ENCODE measurements at places on chromosomes 5 and 9. TPM values are rescaled to one million over a fixed set of nuclear protein-coding genes. Genes with fewer than 3 reads are reported as not detected.

AJM1 gene
- 2.1 TPM for total RNA-seq

- H3K27ac ChIP-seq = no peak overlapping the region
- DNase-seq = no peak
- no peak overlapping the region for H3K4me3 ChIP-seq
- H3K36me3 ChIP-seq = no peaks in the 10 kb centered on the region
These were observed 13.9 kb upstream of the RARS1 start for GRCh38 chr5:168472329-168472728.

LCN15 gene
- not detected for total RNA-seq

GRCh38 chr5:139745800-139746690 is 49.6 kb upstream of the PSD2 start:
- no peaks in the 10 kb centered on the region for H3K36me3 ChIP-seq
- peaks cover 27% of the 10 kb centered on the region for H3K4me1 ChIP-seq
- DNase-seq = peak; percentile 79
- peak overlapping the region; percentile 44 for H3K27ac ChIP-seq
- H3K4me3 ChIP-seq = peak overlapping the region; percentile 74
- peaks cover 23% of the 10 kb centered on the region for H3K27me3 ChIP-seq

DNA sequence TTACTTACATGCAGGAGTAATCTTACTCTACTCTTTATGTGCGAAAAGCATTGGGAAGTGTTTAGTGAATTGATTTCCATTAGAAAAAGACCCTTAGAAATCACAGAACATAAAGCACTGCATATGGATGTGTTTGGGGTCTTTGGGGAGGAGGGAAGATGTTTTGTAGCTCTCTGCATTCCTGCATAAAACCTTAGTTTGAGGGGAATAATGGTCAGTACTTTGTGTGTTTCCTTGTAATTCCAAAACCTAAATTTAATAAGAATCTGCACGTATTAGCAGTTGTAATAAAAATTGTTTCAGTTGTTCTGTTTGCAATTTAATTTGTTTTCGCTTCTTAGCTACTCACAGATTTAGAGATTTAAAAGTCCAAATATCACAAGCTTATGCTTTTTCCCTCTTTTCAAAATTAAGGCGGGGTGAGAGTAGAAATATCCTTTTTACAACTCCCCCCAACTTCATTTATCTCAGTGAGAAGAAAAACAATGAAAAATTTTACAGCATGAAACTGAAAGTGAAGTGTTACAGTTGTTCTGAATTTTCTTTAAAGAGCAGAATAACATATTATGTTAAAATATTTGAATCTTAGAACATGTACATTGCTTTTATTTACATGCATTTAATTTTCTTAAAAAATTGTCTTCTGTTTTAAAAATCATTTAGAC is 143.8 kb downstream of the SMARCA2 start:
- H3K4me3 ChIP-seq = peak overlapping the region; percentile 54
- H3K27ac ChIP-seq = peak overlapping the region; percentile 84
- H3K4me1 ChIP-seq = peaks cover 18% of the 10 kb centered on the region

DNA sequence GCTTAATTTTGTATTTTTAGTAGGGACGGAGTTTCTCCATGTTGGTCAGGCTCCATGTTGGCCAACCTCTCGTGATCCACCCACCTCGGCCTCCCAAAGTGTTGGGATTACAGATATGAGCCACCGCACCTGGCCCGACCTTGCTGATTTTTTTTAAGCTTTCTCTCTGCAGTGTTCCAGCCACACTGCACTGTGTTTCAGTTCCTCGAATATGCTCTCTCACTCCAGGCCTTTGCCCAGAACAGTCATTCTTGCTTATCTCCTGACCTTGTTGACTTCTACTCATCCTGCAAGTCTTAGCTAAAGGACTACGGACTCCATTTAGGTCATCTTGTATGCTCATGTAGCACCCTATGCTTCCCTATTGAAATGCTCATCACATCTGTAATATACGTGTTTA is 3.3 kb downstream of the SNAPC3 start:
- no peak overlapping the region for H3K4me3 ChIP-seq
- H3K36me3 ChIP-seq = no peaks in the 10 kb centered on the region
- peaks cover 6% of the 10 kb centered on the region for H3K4me1 ChIP-seq
- H3K27ac ChIP-seq = no peak overlapping the region
- no peaks in the 10 kb centered on the region for H3K27me3 ChIP-seq
- DNase-seq = no peak

DNA sequence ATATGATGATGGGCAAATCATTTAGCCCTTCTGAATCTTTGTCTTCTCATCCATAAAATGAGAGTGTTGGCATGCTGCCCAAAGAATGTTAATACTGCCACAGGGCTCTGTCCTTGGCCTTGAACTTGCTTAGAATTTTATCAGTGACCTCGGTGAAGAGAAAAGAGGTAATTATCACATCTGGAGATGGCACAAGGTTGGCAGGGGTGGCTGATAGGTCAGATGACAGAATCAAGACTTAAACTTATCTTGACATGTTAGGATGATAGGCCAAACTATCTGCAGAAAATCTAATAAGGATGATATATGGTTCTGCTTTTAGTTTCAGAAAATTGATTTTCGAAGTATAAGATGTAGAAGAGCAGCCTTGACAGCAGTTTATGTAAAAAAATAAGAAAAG is 599.1 kb upstream of the CLINT1 start:
- H3K4me3 ChIP-seq = no peak overlapping the region
- no peaks in the 10 kb centered on the region for H3K27me3 ChIP-seq
- no peaks in the 10 kb centered on the region for H3K36me3 ChIP-seq

GRCh38 chr9:120289098-120289497 is 290.9 kb downstream of the CDK5RAP2 start:
- H3K36me3 ChIP-seq = no peaks in the 10 kb centered on the region
- no peaks in the 10 kb centered on the region for H3K27me3 ChIP-seq
- DNase-seq = no peak
- no peak overlapping the region for H3K27ac ChIP-seq
- H3K4me1 ChIP-seq = no peaks in the 10 kb centered on the region
- no peak overlapping the region for H3K4me3 ChIP-seq

GRCh38 chr5:132268769-132269551 is 11.5 kb downstream of the PDLIM4 start:
- no peaks in the 10 kb centered on the region for H3K36me3 ChIP-seq
- no peak overlapping the region for H3K27ac ChIP-seq
- no peaks in the 10 kb centered on the region for H3K27me3 ChIP-seq
- no peak overlapping the region for H3K4me3 ChIP-seq
- H3K4me1 ChIP-seq = peaks cover 5% of the 10 kb centered on the region

GRCh38 chr9:135055181-135055580 is 32.3 kb upstream of the OLFM1 start:
- H3K36me3 ChIP-seq = no peaks in the 10 kb centered on the region
- peaks cover 23% of the 10 kb centered on the region for H3K27me3 ChIP-seq
- no peaks in the 10 kb centered on the region for H3K4me1 ChIP-seq
- no peak overlapping the region for H3K27ac ChIP-seq

DNA sequence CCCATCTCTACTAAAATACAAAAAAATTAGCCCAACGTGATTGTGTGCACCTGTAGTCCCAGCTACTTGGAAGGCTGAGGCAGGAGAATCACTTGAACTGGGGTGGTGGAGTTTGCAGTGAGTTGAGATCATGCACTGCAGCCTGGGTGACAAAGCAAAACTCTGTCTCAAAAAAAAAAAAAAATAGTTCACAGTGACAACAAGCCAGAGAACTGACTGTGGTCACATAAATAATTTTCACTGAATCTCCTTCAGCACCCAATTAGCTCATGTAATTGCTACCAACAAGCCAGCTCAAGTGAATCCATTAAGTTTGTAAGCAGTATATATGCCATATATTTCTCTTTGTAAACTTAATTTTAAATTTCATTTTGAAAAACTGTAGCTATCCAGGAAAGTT is 14.5 kb upstream of the AFAP1L1 start:
- no peak overlapping the region for H3K27ac ChIP-seq
- no peaks in the 10 kb centered on the region for H3K4me1 ChIP-seq
- H3K27me3 ChIP-seq = no peaks in the 10 kb centered on the region
- no peak for DNase-seq
- no peaks in the 10 kb centered on the region for H3K36me3 ChIP-seq
- no peak overlapping the region for H3K4me3 ChIP-seq

DNA sequence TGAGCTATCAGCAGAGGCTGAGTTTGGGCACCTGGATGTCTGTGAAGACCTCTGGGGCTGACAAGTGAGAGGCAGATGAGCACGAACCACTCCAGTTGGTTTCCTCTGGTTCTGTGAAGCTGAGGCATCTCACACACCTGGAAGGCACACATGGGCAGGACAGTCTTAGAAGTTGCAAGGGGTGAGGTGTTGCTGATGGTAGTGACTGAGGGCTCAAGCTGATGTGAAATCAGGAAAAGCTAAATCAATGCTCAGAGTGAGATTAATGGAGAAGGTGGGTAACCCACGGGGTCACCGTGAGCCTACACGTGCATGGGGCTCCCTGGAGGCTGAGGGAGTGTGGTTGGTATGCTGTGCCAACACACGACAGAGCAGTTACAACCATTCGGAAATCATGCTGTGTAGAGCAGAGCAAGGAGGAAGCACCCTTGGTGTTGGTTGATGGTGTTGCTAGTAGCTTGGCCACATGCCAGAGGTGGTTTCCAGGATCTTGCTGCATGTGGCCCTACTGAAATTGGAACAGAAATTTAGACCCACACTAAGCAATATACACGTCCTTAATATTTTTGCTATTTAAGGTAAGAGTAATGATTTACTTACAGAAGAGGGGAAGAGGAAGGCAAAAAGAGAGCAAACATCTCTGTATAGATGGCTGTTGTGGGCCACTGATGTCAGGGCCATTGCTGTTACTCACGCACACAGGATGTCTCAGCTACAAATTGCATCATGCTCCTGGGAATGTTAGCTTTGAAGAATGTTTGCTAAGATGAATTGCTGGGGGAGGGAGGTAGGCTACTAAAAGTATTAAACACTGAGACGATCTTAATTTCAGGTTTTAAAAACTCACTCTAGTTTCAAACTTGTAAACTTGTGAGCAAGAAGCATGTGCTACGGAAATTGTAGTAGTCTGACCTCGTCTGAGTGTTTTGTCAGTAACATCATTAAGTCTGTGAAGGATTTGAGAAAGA is 170.5 kb downstream of the ARHGEF28 start:
- H3K27me3 ChIP-seq = no peaks in the 10 kb centered on the region
- no peak overlapping the region for H3K27ac ChIP-seq
- H3K36me3 ChIP-seq = no peaks in the 10 kb centered on the region
- DNase-seq = no peak
- H3K4me1 ChIP-seq = no peaks in the 10 kb centered on the region

DNA sequence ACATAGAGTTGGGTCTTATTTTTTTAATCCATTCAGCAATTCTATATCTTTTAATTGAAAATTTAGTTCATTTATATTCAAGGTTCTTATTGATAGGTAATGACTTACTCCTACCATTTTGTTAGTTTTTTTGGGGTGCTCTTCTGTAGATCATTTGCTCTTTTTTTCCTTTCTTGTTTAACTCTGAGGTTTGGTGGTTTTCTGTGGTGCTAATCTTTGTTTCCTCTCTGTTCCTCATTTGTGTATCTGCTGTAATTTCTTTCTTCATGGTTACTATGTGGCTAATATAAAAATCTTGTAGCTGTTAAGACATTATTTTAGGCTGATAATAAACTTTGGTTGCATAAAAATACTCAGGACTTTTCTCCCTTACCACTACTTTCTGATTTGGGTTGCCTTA is 181.6 kb upstream of the DMRTA1 start:
- no peak overlapping the region for H3K4me3 ChIP-seq
- no peaks in the 10 kb centered on the region for H3K27me3 ChIP-seq
- H3K27ac ChIP-seq = no peak overlapping the region
- H3K4me1 ChIP-seq = no peaks in the 10 kb centered on the region
- no peaks in the 10 kb centered on the region for H3K36me3 ChIP-seq

DNA sequence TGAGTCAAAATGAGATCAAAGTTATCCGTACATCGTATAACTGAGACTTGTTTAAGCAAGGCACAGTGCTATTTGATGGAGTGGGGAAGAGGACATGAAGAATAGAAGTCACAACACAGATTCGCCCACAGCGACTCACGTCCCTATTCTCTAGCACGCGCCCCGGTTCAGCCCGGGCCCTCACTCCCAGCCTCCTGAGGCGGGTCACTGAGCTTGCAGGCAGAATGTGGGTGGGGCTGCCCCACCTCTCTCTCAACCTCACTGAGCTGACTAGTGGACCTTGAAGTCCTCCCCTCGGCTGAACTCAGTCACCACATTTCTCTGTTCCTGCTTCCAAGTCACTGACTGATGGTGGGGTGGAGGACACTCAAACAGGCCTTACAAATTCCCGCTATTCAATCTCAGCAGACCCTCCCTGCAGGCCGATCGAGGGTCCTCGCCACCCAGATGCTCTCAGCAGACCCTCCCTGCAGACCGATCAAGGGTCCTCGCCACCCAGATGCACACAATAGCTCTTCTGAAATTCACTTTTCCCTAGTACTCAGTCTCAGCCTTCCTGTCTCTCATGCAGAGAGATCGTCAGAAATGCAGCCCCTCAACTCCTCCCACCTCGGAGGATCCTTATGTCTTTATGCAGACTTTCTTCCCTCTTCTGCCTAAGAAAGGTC is 12.9 kb downstream of the GLDC start:
- no peaks in the 10 kb centered on the region for H3K27me3 ChIP-seq
- no peak overlapping the region for H3K4me3 ChIP-seq
- H3K36me3 ChIP-seq = no peaks in the 10 kb centered on the region
- no peaks in the 10 kb centered on the region for H3K4me1 ChIP-seq

ARRDC3 gene
- total RNA-seq = 64.1 TPM

DNA sequence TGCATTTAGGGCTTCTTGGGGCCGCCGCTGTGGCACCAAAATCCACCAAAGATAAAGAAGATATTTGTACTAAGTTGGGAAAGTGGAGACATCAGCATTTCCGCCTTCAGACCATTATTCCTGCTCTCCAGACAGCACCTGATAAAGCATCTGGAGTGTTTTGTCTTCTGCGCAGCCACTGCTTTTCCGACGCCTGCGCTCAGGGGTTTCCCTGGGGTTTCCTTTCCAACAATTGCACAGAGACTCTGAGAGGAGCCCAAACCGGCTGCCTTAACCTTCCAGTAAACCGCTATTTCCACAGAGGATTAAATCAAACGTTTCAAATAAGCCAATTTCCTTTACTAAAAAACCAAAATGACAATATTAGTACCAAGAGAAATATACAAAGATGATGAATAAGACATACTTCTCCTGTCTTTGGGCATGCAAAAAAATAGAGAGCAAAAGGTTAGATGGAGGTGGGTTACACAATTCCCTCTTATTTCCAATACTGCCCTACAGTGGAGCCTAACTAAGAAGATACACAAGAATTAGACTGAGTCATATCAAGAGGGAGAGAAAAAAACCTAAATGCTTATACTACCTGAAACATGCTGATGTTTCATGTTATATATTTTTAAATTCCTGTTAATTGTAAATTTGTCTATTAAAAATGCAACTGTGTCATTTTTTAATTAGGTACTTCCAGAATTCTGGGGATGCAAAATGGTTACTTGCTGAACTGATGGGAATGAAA is 98.4 kb downstream of the MAPKAP1 start:
- H3K4me3 ChIP-seq = no peak overlapping the region
- no peak overlapping the region for H3K27ac ChIP-seq
- no peak for DNase-seq
- no peaks in the 10 kb centered on the region for H3K36me3 ChIP-seq

CHSY3 gene
- 0.51 TPM for total RNA-seq

SCGB3A1 gene
- not detected for total RNA-seq

BARX1 gene
- not detected for total RNA-seq
